ENCODE measurements at places on chromosomes 6 and 20. TPM values are rescaled to one million over a fixed set of nuclear protein-coding genes. Genes with fewer than 3 reads are reported as not detected.

- DNase-seq = no peak
Observed at GRCh38 chr20:48287552-48288170, 502.4 kb upstream of the SULF2 start.

The GSS gene
- 48.3 TPM for total RNA-seq

DNA sequence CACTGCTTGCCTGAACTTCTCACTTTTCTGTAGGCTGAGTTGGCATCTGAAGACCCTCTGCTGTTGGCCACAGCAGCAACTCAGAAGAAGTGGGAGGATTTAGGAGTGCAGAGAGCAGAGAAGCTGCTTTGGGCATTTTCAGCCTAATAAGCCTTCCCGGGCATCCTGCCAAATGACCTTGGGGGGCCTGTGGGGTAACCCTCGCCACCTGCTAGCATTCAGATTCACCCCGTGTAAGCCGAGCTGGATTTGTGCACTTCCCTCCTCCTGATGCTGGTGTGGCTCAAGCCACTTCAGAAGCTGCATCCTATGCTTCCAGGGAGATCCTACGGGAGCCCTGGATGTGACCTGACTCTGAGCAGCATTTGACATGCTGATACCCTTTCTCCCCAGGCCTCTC, 114.8 kb downstream of the LRFN2 start:
- DNase-seq = no peak

The FAM217A gene
- not detected for total RNA-seq

Measured in endothelial cell (in vitro differentiated cells).